ENCODE measurements at places on chromosomes 4 and X.

DNA sequence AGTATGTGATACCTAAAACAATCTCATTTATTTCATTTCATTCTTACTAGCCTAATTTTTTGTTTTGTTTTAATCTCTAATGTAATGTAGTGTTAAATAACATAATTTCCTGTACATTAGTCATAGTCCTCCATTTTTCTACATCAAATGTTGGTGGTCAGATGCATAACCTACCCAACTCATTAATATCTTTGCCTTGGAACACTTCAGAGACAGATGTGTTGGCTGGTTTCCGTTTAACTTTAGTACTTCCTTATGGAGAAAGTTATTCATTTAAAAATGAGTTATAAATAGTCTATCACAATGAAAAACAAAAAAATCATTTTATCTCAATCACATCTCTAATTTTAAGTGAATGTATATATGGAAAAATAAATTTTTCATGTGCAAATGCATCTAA lies 190.2 kb downstream of the ANTXR2 start:
- DNase-seq, result no peak

DNA sequence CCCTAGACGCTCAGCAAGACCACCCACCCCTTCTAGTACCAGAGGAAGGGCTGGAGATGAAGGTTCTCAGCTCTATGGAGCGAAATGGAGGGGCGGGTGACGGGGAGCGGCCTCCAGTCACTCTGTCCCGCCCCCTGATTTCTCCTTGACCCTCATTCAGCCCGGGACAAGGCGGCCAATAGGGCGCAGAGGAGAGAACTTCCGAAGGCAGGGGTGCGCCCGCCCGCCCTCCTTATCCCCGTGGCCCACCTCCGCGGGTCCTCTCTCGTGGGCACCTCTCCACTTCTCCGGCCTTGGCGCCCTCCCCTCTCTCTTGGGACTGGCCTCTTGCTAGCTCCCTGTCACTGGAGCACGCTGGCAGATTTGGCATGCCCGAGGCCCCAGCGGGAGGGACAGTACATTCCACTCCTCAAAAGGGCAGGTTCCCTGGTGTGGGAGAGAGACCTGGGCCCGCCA lies 1.1 kb upstream of the SEPTIN6 start:
- DNase-seq, result no peak

- no peak for DNase-seq
These were observed 4.8 kb upstream of the PROM1 start for GRCh38 chr4:16088601-16089000.

GRCh38 chrX:81308086-81308829 lies 106.4 kb downstream of the SH3BGRL start:
- no peak for DNase-seq

- no peak for DNase-seq
These were observed 111.6 kb upstream of the PTPN13 start for GRCh38 chr4:86482306-86483172.

- no peak for DNase-seq
These were observed 20.3 kb downstream of the EVC start for GRCh38 chr4:5730993-5731990.

- DNase-seq, result no peak
These were observed 348.7 kb downstream of the MAPK10 start for GRCh38 chr4:86011117-86011516.

GRCh38 chr4:77501240-77501639 lies 104.4 kb upstream of the CXCL13 start:
- no peak for DNase-seq

DNA sequence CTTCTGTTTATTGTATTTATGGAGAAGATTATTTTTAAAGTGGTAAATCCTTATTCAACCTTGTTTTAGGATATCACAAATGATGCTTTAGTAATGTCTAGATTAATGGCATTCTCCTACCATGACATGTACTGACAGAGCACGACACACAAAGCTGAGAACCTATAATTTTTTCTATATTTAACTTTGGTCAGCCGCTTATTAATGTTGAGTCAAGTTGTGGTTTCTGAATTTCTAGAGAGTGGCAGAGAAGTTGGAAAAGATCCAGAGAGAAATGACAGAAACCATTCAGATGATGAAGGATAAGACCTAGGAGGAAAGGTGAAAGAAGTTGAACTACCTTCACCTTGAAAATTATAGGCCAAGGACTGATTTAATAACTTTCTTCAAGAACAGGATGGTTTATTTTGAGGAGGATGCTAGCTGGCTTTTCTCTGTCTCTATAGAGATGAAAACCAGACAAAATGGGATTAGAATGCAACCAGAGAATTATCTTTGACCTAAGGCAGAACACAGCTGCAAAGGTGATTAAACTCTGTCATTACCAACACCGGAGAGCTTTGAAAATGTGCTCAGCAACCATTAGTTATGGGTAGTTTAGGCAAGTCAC lies 62.6 kb upstream of the TSPAN5 start:
- DNase-seq, result peak; percentile 31

- DNase-seq, result no peak
These were observed 81.9 kb downstream of the STK32B start for GRCh38 chr4:5133201-5133600.

- DNase-seq, result no peak
These were observed 1108.2 kb downstream of the PCDH18 start for GRCh38 chr4:136424052-136424451.

GRCh38 chr4:110737931-110738330 lies 115.1 kb upstream of the PITX2 start:
- DNase-seq, result no peak

GRCh38 chr4:124711471-124712371 lies 811 bp downstream of the ANKRD50 start:
- peak; percentile 68 for DNase-seq

DNA sequence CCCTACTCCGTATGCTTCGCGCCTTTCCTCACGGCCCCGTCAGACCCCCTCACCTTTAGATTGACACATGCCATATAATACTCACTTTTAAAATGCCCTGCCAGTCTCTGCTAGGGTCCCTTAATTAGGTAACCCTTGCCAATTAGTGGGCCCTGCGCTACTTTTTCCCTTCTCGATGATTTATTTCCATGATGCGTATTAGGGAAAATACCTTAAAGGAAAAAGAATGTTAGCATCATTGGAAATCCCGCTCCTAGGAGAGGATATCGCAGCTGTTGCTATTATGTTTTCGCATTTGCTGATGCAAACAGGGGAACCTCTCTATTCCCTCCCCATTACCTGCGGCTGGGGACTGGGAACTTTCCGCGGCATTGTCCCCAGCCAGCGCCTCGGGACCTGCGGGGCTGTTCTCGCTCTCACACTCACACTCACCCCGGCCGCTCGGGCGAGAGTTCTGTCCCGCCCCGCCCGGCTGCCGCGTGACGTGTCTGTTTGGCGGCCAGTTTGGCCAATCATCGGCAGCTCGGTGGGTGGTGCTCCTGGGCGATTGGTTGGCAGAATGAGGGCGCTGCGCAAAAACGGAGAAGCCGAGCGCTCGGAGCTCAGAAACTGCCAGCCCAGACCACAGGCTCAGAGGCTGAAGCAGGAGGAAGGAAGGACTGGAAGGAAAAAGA lies at the start of gene PCDH10:
Gene PCDH10 (plus strand): TSS at position 605 of the 674 bp plus-strand sequence. CDS start 847 bp downstream, outside the sequence.
- DNase-seq, result no peak

DNA sequence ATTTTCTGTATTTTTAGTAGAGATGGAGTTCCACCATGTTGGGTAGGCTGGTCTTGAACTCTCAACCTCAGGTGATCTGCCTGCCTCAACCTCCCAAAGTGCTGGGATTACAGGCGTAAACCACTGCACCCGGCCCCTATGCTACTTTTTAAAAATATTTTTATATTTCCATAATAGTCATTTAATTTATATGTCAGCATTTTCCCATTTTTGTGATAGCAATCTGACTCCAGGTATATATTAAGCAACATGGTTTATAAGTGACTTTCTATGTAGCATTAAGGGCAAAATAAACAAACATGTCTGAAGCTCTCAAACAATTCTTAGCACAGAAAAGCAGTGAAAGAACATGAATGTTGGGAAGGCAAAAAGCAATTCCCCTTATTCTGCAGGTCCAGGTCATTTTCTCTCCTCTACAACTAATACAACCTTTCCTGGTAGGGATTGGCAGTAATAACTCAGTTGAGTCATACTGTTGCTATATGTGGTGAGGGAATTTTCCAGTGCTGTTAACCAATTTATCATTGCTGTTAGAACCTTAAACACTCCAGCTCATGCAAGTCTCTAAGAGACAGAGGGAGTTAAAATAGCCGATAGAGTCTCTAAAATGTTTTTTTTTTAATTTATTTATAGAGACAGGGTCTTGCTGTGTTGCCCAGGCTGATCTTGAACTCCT lies 24.0 kb downstream of the SMIM14 start:
- DNase-seq, result peak; percentile 25

DNA sequence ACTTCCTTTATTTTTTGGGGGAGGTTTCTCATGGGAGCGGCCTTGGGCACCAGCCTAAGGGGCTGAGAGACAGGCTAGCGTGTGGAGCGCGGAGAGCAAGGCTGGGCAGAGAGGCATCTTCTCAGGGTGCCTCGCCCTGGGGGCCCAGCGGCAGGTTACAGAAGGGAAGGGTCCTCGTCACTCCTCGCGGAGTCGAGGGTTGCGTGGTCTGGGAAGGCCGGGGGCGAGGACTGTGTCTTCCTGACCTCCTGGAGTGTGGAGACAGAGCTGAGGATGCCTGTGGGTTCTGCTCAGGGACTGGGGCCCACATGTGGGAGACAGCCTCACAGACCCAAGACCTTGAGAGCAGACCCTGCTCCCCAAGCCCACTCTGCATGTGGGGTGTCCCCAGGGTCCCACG lies 79.6 kb upstream of the LRPAP1 start:
- DNase-seq, result no peak

- no peak for DNase-seq
These were observed 233.7 kb upstream of the TECRL start for GRCh38 chr4:64642936-64643335.

DNA sequence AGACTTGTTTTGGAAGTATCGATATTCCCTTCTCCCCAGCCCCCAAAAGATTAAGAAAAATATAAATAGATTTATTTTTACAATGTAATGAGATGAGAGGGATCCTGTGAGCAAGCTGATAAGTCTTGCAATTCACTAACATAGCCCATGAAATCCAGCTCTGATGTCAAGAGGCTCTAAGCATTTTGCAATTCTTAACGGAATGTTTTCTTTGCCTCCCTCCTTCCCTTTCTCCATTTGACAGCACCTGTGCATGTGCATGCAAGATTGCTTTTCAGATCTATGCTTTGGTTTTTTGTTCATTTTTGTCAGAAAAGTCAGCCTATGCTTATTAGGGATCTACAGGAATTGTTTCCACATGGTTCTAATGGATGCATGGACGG lies 169.9 kb downstream of the SLIT2 start:
- no peak for DNase-seq

DNA sequence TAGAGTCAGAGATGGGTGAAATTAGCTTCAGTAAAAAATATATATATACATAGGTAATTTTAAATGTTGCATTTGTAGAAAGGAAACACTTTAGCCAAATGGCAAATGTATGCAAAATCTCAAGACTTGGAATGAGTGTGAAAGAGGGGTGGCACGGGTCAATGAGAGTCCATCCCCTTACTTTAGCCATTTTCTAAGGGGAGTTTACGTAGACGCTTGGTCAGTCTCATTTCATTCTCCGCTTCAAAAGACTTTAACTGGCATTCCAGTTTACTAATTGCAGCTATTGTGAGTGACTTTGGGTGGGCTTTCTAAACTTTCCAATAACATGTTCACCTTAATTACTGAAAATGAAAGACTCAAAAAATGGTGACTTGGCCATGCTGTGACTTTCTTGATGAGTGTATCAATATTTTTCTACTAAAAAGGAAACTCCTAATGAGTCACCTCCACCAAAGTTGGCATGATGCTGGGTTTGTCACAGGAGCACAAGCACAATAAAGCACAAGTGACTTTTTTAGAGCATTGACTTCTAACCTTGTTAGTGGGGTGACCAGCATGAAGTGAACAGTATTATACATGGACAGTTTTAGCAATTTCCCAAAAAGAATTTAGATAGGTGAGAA lies 356.0 kb upstream of the RASGEF1B start:
- DNase-seq, result no peak

DNA sequence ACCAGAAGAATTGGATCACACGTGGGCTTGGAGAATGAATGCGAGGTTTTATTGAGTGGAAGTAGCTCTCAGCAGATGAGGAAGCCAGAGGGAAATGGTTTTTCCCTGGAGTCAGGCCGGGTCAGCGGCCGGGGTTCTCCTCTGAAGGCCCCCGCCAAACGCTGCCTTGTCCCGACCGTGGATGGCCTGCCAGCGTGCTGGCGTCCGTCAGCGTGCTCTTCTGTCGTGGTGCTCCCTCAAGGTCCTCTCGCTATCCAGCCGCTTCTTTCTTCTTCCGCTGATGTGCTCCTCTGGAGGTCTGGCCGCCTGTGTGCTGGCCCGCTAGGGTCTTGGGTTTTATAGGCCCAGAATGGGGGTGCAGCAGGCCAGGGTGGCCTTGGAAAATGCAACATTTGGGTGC lies 632.2 kb downstream of the TRAM1L1 start:
- DNase-seq, result no peak

DNA sequence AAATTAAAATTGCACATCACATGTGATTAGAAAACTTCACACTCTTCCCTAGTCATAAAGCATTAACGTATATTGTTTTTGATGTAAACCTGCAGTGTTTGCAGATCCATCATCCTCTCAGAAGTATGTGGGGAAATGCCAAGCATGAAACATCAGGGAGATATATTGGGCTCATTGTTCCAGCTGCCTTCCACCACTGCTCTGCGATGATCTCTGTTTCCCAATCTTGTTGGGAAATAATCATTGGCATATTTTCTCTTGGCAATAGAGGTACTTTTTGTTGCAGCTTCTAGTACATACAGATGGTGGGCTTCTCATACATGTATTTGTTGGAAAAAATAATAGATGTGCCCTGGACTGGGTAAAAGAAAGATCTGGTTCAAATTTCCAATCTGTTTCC lies 466.3 kb upstream of the HS3ST1 start:
- DNase-seq, result no peak

- DNase-seq, result peak; percentile 9
These were observed 15.3 kb downstream of the SOWAHB start for GRCh38 chr4:76882630-76883029.

DNA sequence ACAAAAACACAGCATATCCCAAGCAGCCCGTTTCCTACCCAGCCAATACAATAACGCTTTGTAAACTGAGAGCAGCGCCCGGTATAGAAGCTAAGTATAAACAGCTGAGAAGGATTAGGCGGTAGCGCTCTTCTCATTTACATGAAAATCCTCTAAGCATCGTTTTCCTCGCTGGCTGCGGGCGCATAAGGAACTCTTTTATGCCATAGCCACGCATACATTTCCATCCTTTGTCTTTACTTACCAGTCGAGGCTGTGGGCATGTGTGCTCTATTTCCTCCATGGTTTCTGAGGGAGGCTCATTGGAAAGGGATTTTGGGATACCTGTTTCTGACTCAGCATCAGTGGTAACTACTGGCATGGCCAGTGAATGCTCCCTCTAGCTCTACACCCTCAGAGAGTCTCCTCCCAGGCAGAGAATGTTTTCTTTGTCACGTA lies 383 bp downstream of the PCYT1B start:
- no peak for DNase-seq

DNA sequence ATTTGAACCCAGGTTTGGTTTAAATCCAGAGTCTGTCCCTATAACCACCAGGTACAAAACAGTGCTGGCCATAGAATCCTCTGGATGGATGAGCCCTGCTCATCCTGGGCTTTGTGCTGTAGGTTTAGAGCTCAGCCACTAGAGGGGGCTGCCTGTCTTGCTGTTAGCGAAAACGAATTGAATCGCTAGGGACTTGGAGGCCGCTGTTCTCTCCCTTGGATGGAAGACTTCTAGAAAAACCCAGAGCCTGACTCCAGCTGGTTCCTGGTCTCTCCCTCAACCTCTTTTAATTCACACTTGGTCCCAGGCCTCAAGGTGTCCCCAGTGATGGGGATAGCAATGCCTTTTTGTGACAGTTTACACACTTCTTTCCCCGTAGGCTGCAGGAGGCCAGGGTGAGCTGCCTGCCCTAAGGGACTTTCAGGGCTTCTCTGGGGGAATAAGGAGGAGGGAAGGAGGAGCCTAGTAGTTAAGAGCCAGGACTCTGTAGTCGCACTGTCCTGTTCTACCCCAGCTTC lies 8.7 kb downstream of the RIPPLY1 start:
- peak; percentile 73 for DNase-seq

All from LoVo (cell line).